Hematopoietic multipotent progenitor cell (in vitro differentiated cells): ENCODE measurements at places on chromosomes 4 and X.

DNA sequence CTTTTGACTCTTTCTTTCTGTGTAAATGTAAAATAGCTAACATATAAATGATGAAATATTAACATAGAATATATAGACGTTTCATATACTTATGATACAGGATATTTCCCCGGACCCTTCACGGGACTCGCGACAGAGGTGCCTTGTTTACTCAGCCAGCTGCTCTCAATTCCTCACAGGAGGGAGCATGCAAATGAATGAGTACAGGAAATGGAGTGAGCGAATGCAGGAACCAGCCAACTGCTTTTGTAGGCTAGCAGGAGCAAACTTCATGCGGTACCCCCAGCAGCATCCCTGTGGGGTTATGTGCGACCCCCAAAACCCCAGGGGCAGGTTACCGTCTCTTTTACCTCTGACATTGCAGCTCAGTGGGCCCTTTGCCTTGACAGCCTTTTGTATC is 110.3 kb upstream of the PDHA2 start:
- DNase-seq = no peak

GRCh38 chr4:55312489-55313101 is 33.4 kb upstream of the SRD5A3 start:
- DNase-seq = no peak

- DNase-seq = no peak
Measured at GRCh38 chr4:106588891-106589290, 220.3 kb upstream of the GIMD1 start.

- no peak for DNase-seq
Measured at GRCh38 chr4:87901422-87901992, 68.7 kb downstream of the MEPE start.

GRCh38 chrX:38699696-38700095 is 101.6 kb upstream of the MID1IP1 start:
- DNase-seq = no peak

GRCh38 chr4:10074076-10074766 is 42.4 kb downstream of the WDR1 start:
- no peak for DNase-seq

DNA sequence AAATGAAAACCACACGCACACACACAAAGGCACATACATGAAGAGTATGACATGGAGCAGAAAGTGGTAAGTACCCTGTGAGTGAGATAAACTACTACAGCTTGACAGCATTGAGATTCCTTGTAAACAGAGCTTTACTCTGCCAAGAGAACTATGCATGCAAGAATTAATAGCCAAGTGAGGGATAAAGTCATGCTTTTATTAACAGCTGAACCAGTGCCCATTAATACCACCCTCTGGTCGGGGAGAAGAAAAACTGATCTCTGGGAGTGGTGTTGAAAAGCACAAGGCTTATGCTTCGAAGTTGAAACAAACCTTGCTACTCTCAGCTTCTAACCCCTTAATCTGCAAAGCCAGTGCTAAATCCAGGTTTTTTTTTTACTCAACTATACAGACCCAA is 95.9 kb upstream of the C1QTNF7 start:
- no peak for DNase-seq

DNA sequence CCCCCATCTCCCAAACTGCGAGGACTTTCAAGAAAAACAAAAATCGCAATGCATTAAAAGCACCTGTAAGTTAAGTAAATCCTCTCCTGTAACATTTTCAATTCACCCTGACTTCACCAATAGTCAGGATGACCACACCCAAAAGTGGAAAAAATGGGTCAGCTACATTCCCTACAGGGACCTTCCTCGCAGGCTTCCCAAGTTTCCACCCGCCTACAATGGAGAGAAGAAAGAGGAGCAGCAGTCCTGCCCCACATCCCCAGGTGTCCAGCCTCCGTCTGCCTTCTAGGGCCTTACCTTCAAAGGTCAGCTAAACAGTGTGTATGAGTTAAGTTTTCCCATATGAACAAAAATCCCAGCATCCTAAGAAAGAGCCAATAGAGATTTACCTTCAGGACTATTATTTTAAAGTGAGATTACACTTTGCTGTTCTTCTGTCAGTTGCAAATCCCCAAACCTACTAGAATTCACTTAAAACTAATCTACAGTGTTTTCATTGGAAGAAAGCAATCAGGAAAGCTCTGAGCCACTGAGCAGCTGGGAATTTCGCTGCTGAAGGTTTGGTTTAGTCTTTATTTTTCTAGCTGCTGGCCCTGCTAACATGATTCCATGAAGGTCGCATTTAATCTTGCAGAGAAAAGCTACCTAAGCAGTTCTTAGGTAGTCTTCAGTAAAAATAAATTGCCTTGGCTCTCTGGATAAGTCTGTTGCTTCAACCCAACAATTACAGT is 12.5 kb downstream of the IRF2 start:
- DNase-seq = no peak

DNA sequence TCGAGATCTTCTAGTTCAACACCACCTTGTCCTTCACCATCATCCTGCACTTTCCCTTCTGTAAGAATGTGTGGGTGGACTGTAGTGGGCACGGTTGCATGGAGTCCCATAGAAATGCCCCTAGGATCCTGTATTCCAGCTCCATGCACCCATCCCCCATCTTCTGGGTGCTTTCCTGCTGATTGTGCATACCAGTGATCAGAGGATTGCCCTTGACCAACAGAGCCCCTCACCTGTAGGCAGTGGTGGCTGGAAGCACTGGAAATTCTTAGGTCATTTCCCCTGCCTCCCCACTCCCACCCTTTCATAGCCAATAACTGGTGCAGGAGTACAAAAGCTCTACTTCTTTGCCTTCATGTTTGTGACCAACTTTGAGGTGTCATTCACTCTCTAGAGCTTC is 213.4 kb upstream of the ARSJ start:
- no peak for DNase-seq

DNA sequence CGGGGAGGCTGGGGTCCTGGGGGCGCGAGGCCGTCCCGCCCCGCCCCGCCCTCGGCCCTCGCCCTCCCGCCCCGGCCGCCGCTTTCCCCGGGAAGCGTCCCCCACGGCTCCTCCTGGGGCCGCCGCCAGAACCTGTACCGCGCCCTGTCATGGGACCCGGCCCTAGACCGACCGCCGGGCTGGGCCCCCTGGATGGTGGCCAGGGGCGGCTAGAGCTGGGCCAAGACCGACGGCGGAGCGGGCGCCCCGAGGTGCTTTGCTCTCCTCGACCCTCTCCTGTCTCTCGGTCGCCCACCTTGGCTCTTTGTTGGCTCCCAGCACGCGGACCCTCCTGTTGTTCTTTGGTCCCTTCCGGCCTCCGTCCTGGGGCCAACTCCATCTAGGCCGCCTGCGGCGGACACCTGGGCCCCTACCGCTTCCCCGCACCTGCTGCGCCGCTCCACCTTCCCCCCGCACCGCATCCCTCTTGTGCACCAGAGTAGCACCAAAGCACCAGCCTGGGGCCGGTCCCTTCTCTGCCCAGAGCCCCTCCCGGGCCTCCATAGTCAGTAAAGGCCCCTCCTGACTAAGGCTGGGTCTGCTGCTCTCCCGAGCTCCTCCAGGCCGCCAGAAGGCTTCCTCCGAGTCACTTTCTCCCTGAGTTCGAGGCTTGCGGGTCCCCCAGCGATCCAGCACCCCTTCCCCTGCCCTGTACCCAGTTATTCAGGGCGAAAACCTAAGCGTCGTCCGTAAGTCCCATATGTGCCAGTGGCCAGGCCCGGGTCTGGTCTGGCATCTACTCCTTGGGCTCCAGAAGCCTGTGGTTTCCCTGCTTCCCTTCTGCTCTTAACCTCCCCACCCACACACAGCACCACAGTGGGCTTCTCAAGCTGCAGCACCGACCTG is 587 bp downstream of the TACC3 start:
- no peak for DNase-seq

DNA sequence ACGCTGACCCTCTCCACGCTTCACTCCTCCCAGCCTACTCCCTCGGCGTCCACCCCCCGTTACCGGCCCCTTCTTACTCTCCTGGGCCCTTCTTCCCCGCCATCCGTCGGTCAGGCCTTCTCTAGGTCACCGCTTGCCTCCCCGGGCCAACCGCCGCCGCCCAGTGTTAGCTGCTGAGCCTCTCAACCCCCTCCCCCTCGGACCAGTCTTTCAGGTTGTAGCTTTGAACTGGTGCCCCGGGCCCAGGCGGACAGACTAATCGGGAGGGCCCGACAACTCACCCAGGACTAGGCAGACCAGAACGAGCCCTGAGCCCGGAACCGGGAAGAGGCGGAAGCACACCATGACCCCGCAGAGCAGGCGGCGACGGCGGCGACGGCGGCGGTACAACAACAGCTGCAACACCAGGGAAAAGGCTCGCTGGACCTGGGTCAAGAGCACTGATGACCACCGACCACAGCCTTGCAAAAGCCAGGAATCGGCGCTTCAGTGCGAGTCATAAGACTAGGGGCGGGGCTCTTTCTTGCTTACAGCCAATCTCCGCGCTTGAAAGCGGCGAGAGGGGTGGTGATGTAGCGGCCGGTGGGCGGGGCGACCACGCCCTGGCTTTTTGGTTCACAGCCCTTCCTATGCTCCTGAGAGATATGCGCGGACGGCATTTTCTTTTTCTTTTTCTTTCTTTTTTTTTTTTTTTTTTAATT is at the start of gene LAMP2:
LAMP2 (minus strand) TSS at position 472 of the 701 bp plus-strand sequence; CDS start at position 345, 127 bp downstream.
- DNase-seq = peak; percentile 87
